Right cardiac atrium (tissue), 5 donors: ENCODE measurements at places on chromosomes 1 and 21. TPM values are rescaled to one million over a fixed set of nuclear protein-coding genes. Genes with fewer than 3 reads are reported as not detected.

Gene ADGRL4
- 11.4 TPM for total RNA-seq

Gene FBLIM1
- 83.6 TPM for total RNA-seq

Gene ZYG11A
- total RNA-seq = 0.06 TPM

Gene COL11A1
- not detected for total RNA-seq
